ENCODE measurements at places on chromosomes 16 and 17.

DNA sequence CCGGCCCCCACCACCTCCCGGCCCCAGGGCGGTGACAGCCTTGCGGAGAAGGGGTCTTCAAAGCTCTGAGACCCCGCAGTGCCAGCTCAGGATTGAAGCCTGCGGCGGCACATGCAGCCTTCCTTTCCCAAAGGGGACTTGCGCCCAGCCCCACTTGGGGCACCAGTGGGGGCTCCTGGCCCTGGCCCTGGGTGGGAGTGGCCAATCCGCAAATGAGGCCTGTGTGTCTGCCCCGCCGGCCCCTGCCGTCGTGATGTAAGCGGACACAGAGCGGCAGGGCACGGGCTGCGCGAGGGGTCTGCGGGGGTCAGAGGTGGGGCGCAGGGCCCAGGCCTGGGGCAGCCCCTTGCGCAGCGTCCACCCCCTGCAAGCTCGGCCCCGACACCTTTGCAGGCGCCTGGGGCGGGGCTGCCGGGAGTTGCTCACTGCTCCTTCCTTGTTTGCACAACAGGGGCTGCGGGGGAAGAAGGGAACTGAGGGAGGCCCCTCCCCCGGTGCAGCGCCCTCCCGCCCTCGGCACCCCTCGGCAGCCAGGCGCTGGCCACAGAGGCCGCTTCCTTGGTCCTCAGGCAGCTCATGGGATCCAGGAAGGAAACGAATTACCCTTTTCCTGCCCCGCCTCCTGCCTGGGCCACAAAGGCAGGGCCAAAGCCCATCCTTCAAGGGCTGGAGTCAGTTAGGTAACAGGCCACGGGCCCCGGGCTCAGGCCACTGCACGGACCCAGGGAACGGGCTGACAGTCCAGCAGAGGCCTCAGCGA lies 2.9 kb downstream of the SLC16A3 start:
- DNase-seq, result peak; percentile 89

DNA sequence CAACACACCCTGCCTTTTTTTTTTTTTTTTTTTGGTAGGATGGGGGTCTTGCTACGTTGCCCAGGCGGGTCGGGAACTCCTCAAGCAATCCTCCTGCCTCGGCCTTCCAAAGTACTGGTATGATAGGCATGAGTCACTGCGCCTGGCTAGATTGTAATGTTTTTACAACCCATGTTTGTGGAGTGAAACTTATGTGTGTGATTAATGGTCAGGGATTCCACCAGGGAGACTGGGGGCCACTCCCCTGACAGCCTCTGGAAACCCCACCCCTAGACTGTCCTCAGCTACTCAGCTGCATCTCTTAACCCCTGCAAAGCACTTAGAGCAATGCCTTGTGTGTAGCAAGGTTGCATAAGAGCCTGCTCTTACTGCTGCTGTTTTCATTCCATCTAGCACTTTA lies 220.5 kb downstream of the PARN start:
- no peak for DNase-seq

DNA sequence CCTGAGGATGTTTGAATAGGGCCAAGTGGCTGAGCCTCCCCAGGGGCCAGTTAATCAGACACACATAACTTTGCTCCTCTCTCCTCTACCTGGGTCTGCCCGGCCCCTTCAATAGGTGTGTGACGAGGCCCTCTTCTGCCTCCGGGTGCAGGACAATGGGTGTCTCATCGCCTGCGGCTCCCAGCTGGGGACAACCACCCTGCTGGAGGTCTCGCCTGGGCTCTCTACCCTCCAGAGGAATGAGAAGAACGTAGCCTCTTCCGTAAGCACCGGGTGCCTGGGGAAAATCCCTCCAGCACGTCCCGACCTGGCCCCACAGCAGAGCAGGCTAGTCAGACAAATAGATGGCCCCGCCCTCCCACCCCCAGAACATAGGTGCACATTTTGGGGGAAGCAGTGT lies 16.1 kb upstream of the KIF19 start:
- DNase-seq, result no peak

DNA sequence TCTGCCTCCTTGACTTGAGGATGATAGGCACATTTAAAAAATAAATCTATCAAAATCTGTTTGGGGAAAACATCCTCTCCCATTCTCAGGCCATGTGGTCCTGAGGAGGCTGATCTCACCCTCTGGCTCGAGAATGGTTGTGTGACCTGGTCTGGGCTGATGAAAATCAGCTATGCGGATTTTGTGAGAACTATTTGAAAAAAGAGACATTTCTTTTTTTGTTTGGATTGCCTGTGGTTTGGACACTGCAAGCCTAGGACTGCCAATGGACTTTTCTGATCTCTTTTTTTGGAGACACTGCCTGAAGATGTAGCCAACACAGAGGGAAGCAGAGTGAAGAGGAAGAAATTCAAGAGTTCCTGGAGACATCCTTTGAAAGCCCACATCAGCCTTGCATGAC lies 145.9 kb downstream of the HS3ST3B1 start:
- no peak for DNase-seq

DNA sequence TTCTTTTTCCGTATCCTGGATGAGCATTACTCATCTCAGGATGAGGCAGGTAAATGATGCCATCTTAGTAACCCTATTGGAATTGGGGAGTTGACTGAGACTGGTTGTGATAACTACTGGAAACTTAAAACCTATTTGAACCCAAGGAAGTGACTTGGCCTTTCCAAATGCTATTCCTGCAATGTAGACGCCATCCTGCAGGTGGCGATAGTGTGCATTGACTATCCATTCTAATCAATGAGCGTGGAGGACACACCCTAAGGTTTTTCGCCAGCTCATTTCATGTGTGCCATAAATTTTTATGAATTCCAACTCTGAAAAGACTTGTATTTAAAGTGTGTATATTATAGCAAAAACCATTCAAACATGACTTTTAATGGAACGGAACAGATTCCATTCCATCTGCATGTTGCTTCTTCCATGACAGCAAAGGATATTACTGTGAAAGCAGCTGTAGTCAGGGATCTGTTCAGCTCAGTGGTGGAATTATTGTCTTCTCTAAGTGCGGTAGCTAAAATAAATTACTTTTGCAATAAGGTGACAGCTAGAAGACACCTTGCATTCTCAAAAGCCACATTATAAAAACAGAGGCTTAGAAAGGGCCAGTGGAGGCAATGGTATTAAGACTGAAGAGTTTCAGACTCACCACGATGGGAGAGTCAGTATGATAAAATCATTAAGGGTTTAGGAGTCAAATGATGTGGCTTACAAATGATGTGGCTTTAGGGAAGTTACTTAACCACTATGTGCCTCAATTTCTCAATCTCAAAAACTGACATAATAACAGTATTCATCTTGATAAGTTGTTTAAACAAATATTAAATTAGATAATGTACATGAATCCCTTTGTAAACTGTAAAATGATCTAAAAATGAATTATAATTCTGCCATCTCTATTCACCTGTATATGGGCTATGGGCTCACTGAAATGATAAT lies 55.5 kb downstream of the SYT17 start:
- DNase-seq, result peak; percentile 36

DNA sequence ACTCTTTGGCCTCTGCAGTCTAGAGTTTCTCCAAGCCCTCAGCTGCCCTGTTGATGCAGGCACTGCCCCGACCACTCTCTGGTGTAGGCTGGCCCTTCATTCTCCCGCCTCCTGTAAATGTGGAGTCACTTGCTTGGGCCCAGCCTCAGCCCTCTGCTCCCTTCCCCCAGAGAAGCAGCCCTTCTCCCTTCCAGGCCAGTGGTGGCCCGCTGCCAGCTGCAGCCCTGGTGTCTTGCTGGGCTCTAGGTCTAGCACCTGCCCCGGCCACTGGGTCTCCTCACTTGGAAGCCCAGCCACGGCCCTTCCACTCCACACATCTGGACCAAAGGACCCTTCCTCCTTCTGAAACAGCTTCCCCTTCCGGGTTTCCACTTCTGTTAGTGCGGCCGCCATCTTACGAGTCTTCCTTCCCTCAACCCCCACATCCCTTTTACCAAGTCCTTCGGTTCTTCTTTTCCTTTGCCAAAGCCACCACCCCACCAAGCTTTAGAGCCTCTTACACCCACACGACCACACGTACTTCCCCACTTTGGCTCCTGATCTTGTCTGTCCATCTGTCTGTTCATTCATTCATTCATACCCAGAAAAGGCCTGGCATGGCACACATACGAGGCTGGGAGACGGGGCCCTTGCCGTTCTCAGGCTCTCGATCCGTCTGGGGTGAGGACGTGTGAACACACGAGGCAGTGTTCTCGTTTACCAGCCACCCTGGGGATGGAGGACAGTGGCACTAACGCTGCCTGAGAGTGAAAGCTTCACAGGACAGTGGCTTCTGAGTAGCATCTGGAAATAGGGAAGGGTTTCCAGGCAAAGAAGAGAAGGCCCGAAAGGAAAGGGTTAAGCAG lies 68.0 kb downstream of the ABR start:
- peak; percentile 70 for DNase-seq

GRCh38 chr16:5900046-5900445 lies 802.5 kb upstream of the EEF2KMT start:
- no peak for DNase-seq

DNA sequence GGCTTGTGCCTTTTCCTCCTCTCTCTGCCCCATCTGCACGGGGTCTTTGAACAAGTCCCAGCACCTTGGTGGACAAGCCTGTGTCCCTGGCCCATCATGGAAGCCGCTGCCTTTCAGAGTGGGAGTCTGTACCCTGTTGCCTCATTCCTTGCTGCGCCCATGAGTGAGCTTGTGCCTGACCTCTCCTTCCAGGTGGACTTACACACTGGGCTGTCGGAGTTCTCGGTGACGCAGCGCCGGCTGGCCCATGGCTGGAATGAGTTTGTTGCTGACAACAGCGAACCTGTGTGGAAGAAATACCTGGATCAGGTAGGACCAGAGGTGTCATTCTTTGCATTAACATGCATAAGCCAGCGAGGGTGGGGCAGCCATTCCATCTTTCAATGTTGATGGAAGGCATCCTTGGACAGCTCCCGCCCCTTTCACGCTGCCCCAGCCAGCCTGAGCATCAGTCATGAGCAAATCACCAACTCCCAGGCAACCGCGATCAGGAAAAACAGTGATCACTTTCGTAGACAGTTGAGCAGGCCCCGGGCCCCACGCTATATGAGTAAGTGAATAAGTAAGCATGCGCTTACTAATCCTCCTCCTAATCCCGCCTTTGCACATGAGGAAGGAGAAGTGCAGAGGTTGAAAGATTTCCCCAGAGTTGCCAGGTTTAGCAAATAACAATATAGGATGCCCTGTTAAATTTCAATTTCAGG lies 36.8 kb downstream of the ATP2C2 start:
- DNase-seq, result no peak

- DNase-seq, result no peak
These were observed 23.6 kb downstream of the RANBP10 start for GRCh38 chr16:67782567-67783352.

DNA sequence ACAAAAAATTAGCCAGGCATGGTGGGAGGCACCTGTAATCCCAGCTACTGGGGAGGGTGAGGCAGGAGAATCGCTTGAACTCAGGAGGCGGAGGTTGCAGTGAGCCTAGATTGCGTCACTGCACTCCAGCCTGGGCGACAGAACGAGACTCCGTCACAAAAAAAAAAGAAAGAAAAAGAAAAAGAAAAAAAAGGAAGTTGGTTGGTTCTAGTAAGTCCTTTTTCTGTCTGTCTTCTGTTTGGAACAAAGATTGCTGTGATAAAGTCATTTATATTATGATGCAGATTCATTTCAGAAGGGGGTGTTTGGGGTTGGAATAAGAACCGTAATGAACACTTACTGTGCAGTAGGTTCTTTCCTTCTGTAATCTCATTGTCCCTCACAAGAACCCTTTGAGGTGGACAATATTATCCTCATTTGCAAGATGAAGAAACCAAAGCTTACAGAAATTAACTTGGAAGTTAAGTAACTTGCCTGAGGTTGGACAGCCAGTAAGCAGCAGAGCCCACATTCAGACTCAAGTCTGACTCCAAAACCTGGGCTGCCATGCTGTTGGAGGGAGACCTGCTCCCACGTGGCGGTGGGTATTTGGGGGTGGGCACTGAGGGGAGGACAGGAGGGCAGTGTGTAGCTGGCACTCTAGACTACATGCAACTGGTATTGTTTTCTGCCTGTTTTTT lies 10.3 kb downstream of the MINK1 start:
- DNase-seq, result peak; percentile 33

DNA sequence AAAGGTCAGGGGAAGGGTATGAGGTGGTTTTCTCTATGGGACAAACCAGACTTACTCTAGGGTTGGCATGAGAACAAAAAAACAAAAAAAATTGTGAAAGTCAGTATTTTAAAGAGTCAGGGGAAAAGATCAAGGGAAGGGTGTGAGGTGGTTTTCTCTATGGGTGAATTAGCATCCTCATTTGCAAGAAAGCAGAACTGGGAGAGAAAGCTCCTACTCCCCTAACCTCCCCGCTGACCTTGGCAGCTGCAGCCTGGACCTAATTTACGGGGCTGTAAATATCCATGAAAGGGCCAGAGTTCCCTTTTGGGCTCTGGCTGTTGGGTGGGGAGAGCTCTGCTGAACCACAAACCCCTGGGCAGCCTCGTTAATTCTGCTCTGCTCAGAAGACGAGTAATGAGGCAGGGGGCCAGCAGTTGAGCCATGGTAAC lies 10.6 kb downstream of the RHBDL3 start:
- peak; percentile 40 for DNase-seq

- peak; percentile 10 for DNase-seq
These were observed 29.9 kb downstream of the PARN start for GRCh38 chr16:14600164-14600563.

- DNase-seq, result no peak
These were observed 90.9 kb downstream of the GAS7 start for GRCh38 chr17:10107316-10108165.

DNA sequence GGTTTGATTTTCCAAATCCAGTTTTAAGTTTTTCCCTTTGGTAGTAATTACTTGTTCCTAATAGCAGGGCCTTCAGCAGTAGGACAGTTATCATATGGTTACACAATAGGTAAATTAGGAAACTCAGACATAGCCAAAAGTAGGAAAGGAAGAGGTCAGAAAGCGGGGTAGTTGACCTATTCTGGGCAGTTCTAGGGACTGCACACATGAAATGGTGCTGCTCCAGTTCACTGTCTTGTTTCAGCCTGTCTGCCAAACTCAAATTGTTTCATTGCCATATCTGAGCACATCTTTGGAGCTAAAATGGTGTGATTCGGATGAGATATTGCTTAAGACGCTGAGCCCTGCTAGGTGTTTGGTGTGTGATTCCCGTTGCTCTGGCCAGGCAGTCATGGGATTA lies 56.7 kb downstream of the TANGO6 start:
- no peak for DNase-seq

DNA sequence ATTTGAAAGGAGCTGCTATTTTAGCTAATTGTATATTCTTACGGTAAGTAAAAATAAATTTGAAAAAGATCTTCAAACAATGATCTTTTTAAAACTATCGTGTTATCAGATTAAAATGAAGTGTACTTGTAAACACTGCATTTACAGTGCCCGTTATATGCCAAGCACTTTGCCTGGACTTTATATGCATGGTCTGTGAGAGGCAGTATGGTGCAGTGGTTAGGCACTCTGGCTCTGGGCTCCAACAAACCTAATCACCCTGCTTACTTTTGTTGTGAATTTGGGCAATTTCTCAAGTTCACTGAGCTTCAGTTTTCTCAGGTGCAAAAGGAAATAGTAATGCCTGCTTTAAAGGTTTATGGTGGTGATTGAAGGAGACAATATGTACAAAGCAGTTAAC lies 1.4 kb downstream of the PMP22 start:
- DNase-seq, result no peak

GRCh38 chr16:15605839-15606517 lies 37.0 kb downstream of the MARF1 start:
- no peak for DNase-seq

GRCh38 chr17:16987830-16988601 lies 16.1 kb upstream of the TNFRSF13B start:
- DNase-seq, result peak; percentile 92

GRCh38 chr17:80605326-80606066 lies 60.9 kb downstream of the RPTOR start:
- DNase-seq, result no peak

- DNase-seq, result no peak
These were observed 109.0 kb downstream of the SYCE1L start for GRCh38 chr16:77308163-77308561.

GRCh38 chr17:57289130-57289529 lies 32.8 kb downstream of the MSI2 start:
- DNase-seq, result no peak

Data from suppressor macrophage treated with lipopolysaccharide for 4 hours (primary cell).